CD8-positive, alpha-beta T cell (primary cell): ENCODE measurements at places on chromosomes 2 and 18. TPM values are rescaled to one million over a fixed set of nuclear protein-coding genes. Genes with fewer than 3 reads are reported as not detected.
A peak's percentile ranks its signal among the peaks of the same experiment; 100 is the strongest.

- DNase-seq = no peak
These were observed 2.4 kb downstream of the ERBB4 start for GRCh38 chr2:212535996-212536816.

- no peak for DNase-seq
These were observed 6.9 kb upstream of the RALB start for GRCh38 chr2:120245520-120246332.

DNA sequence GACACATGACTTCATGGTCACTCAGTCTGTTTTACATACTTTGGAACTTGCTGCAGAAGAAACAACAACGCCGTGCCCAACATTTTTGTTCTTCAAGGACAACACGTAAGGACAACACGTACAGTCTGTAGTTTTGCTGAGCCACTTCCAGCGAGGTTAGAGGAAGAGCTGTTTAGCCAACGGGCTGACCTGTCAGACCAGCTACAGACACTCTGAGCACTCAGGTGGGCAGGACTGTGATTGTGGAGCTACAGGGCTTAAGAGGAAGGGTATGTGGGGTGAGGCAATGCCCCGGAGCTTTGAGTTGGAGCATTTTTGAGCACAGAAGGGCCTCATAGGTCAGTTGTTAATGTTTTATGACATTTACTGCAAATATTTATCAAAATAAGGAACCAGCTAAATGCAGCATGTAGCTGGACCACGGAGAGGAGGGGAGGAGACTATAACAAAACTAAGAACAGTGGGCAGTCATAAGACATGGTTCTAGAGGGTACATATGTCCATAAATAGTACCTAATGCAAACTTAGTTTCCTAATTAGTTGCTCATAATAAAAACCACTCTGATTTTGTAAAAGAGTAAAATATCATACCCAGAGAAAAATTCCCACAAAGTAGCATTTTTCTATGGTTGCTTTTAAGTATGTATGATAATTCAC lies 26.3 kb upstream of the NPC1 start:
- DNase-seq = no peak

DNA sequence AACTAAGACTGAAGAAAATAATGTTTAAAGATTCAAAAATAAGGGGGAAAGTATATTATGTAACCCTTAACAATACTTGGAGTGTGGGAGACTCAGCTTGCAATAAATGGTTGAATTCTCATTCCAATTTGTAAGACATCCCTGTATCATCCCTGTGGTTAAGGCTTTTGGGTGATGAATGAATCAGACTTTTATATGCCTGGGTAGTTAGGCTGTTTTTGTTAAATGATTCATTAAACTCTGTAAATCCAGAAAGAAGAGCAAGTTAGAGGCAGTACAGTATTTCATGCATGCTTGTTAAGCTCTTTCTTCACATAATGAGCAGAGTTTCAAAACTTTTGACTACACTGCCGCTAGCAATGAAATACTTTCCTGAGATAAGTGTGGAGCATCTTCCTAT lies 948.8 kb downstream of the SOCS6 start:
- DNase-seq = no peak

DNA sequence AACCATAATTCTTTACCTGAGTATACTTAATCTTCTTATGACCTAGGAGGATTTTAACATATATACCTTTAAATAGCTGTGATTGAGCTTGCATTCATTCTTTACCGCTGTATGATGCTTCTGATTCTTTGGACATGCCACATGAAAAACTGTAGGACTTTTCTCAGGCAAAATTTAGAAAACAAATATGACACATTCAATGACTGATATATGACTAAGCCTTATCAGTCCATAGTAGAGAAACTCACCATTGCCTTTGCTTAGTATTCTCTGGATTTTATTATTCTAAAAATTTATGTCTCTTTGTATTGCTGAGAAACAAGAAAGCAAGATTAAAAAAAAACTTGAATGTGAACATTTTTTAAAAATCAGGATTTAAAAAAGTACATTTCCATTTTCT lies 3.7 kb downstream of the FAM171B start:
- no peak for DNase-seq

- DNase-seq = no peak
These were observed 9.2 kb upstream of the PAIP2B start for GRCh38 chr2:71235930-71236587.

DNA sequence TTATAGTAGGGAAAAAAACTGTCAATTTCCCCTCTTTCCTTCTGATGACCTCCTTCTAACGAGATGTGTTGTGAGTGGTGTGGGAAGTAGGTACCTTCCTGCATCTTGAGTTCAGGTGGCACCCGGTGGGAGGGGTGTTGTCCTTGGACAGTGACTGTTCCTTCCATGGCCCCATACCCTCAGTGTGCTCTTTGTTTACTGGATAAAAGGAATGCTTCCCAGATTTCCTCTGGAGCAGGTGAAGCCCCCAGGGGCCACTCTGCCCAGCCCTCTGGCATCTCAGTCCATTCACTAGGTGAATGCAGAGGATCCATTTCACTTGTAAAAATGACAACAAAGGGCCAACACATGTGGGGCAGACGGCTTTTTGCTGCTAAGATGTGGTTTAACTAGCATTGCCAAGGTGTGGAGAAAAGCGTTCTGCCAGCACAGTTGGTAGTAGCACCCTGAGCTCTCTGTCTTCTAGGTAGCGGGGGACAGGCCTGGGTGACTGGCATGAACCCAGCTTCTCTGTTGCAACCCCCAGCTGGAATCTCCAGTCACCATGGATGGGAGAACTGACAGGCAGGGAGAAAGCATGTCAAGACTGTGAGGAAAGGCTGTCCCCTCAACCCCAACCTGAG lies 6.9 kb downstream of the GDF7 start:
- no peak for DNase-seq

DNA sequence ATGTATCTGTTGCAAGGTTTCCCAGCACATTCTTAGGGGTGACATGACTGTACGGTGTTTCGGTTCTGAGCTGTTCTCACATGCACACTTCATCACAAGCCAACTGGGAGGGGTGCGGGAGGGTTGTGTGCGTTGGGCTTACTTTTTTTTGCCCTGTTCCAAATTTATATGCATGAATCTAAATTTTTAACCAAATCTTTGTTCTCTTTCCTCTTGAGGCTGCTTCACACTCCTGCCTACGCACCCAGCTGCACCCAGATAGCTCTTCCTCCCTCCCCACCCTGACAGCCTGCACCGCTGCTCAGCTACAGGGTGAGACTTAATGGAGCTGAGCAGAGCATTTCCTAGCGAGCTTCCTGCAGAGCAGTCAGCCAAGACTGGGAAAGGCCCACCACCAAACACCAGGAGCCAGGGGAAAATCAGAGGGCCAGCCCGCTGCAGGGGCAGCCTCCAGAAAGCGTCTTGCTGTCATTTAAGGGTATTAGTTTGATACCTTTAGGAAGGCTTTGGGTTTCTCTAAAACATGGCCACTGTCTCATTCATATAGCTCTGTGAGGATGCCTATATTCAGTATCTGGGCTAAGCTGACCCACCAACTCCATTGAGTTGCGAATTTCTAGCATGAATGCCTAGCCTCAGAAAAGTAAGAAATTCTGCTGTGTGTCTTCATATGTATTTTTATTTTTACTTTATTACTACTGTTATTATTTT lies 84.5 kb downstream of the POU3F3 start:
- no peak for DNase-seq

GRCh38 chr2:204890680-204891079 lies 345.4 kb downstream of the PARD3B start:
- DNase-seq = no peak

DNA sequence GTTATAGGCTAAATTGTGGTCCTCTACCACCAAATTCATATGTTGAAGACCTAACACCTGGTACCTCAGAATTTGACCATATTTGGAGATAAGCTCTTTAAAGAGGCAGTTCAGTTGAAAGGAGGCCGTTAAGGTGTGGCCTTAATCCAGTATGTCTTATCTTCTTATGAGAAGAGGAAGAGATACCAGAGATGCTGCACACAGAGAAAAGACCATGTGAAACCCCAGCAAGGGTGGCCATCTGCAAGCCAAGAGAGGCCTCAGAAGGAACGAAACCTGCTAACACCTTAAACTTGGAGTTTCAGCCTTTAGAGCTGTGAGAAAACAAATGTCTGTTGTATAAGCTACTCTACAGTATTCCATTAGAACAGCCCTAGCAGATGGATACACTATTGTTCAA lies 528.1 kb upstream of the DCC start:
- DNase-seq = no peak

GRCh38 chr18:28071199-28071598 lies 105.7 kb downstream of the CDH2 start:
- DNase-seq = no peak

DNA sequence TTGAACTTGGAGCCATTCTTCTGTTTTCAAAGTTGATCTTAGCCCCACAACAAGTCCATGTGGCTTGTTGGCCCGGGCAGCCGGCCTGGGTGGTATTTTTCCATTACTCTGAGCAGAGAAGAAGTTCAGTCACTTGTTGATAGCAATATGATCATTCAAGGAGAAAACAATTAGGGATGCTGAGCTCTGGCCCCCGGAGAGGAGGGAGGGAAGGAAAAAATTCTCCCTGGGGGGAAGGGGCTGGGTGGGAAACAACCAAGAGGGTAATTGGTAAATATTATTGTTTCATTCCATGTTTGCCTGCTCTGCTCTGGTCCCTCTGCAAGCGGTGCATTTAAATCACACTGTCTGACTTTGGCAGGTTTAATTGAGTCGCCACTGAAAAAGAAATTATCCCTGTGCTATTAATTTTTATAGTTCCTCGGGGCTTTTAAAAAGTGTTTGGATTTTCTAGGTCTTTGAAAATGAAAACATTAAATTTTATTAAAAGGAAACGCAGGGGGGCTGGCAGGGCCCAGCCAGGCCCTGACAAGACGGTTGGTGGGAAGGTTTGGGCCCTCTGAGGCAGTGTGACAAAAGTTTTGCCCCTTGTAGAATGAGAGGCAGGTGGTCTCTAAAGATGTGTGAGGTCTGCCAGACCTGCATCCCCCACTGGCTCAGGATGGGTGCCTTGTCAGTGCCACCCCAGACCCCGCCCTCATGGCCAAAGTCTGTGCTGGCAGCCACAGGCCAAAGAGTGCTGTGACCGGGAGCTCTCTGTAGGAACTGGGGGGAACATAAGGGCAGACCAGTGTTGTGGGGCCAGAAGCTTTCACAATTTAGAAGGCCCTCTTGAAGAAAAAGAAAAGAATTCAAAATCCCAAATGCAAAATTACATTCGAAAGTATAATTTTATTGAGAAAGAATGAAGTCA lies 52.5 kb upstream of the SLC14A2 start:
- DNase-seq = no peak

DNA sequence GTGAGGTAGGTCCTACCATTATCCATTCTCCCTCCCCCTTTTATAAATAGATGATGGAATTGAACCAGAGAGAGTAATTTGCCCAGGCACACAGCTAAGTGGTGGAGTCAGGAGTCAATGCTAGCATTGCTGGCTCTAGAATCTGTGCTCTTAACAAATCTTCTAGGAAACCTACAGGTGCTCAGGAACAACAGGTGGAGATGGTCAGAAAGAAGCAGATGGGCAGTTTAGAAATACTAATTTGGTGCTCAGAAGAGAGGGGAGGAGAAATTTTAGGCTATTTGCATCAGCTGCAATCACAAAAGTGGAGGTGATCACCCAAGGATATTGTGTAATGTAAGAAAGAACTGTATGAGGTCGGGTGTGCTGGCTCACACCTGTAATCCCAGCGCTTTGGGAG lies 219.4 kb upstream of the SMAD7 start:
- DNase-seq = no peak

- DNase-seq = peak; percentile 31
These were observed 4.7 kb upstream of the ZNF516 start for GRCh38 chr18:76499637-76500340.

GRCh38 chr2:217387776-217388387 lies 528.0 kb upstream of the TNP1 start:
- no peak for DNase-seq

DNA sequence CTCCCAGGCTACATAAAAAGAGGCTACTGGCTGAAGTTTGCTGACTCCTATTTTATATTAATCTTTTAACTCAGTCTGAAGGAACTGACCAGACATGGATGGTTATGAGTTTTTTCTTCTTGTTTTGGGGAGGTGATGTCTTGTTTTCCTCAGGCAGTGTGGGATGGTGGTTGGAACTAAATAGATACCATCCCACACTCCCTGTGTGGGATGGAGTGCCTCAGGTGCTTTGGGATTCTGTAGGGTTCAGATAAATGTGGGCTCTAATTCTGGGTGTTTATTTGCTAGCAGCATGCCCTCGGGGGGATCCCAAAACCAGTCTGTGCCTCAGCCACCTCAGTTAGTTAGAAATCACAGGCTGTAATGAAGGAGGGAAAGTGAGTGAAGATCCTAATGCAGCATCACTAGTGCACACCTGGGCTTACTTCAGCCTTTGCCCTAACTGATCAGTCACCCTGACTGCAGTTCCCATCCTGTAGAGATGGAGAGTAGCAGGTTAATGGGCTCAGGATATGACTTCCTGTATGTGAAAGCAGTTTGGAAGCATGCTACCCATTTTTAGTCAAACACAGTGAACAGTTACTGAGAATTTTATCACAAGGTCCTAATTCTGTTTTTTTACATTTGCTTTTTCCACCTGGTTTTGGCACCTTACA lies 132.2 kb downstream of the SPTBN1 start:
- no peak for DNase-seq

- DNase-seq = no peak
These were observed 101.3 kb downstream of the PID1 start for GRCh38 chr2:229169751-229170150.

DNA sequence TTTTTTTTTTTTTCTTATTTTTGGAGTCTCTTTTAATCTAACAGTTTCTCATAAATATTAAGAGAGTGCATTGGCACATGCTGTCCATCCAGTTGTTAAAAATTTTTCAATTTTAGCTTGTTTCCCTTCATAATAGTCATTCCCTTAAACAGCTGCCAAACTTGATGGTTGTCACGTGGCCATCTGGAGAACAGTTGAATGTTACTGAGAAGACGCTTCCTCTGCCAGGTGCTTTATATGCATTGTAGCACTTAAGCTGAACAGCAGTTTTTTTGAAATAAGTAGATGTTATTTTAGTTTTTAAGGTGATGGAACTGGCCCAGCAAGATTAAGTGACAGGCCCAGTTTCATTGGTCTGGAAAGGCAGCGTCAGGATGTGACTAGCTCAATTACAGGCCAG lies 3.3 kb downstream of the SMARCAL1 start:
- DNase-seq = no peak

DNA sequence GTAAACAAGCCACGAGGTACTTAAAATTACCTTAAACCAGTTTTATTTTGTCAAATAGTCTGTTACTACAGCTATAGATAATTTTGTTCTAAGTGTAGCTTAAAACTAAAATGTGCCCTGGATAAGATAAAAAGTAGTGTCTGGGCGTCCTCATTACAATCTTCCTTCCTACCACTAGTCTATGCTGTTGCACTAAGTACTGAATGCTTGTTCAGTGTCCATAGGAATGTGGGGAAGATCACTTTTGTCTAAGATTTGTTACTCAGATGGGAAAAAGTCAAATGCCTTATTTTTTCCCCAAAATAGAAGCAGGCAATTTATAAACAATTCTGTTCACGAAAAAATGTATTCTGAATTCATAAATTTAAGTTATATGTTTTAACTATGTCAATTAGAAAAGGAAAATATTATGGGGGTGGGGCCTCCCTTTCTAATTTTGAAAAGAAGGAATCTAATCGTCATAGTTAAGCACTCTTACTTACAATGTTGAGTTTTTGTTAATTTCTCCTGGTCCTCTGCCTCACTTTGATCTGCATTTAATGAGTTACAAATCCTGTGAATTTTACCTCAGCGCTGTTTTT lies 140.4 kb upstream of the VRK2 start:
- DNase-seq = no peak

Gene KCNK3
- total RNA-seq = not detected

Gene EIF2AK2
- total RNA-seq = 33.7 TPM

Gene SPP2
- total RNA-seq = not detected

Gene CIAO1
- total RNA-seq = 58.0 TPM

Gene CHST10
- total RNA-seq = 6.0 TPM
